Fibroblast of lung (primary cell): ENCODE measurements at places on chromosomes 12 and 14.
A peak's percentile ranks its signal among the peaks of the same experiment; 100 is the strongest.

DNA sequence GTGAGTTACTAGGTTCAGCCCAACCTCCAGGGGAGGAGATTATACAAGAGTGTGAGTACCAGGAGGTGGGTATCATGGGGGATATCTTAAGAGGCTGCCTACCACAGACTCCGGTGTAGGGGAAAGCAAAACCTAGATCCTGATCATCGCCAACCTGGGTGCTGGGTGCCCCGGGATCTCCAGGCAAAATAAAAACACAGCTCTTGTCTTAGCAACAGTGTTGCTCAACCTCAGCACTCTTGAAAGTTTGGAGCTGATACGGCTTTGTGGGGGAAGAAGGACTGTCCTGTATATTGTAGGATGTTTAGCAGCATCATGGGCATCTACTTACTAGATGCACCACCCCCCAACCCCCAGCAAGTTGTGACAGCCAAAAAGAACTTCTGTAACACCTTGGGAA is 74.5 kb downstream of the CCDC60 start:
- DNase-seq = no peak

GRCh38 chr14:68719634-68720384 is 73.1 kb downstream of the ZFP36L1 start:
- DNase-seq = peak; percentile 24

DNA sequence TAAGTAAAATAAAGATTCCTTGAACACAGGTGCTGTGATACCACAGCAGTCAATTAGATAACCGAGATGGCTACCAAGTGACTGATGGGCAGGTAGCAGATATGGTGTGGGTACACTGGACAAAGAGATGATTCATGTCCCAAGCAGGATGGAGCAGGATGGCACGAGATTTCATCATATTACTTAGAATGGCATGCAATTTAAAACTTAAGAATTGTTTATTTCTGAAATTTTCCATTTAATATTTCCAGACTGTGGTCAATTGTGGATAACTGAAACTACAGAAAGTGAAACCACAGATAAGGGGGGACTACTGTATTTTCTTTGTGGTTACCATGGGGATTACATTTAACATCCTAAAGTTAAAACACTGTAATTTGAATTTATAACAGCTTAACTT is 7.5 kb upstream of the ZFP36L1 start:
- DNase-seq = peak; percentile 47

GRCh38 chr14:95338436-95338835 is 18.7 kb upstream of the CLMN start:
- DNase-seq = no peak

GRCh38 chr14:72990171-72990570 is 36.7 kb downstream of the ZFYVE1 start:
- DNase-seq = no peak

DNA sequence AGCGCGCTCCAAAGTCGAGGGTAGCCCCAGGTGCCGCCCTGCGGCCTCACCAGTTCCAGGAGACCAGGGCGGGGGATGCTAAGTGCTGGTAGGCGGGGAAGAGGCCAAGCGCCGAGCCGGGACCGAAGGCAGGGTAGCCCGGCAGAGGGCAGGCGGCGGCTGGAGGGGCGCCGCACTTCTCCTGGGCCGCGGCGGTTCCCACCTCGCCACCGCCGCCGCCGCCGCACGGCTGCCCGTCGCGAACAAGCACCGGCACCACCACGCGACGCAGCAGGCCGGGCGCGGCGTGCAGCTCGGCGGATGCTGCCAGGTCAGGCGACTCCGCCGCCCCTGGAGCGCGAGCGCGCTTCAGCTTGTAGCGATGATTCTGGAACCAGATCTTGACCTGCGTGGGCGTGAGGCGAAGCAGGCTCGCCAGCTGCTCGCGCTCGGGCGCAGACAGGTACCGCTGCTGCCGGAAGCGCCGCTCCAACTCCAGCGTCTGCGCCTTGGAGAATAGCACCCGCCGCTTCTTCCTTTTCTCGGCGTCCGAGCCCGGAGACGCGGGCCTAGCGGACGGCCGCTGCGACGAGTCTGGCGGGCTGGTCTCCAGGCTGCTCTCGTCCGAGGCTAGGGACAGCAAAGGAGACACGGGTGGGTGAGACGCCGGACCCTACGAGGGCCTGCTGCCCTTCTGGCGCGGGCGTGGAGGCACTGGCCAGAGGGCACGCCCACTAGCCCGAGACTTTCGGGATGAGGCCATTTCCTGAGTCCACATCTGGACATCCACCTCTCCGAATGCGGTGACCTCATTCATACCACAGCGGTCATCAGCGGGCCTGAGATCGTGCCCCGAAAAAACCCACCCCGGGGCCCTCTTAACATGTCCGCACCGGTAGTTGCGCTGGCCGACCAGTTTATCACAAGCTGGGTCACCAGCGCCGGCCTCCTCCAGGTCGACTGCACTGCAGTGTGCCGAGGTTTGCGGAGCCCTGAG is 1.3 kb downstream of the NKX2-8 start:
- peak; percentile 52 for DNase-seq

DNA sequence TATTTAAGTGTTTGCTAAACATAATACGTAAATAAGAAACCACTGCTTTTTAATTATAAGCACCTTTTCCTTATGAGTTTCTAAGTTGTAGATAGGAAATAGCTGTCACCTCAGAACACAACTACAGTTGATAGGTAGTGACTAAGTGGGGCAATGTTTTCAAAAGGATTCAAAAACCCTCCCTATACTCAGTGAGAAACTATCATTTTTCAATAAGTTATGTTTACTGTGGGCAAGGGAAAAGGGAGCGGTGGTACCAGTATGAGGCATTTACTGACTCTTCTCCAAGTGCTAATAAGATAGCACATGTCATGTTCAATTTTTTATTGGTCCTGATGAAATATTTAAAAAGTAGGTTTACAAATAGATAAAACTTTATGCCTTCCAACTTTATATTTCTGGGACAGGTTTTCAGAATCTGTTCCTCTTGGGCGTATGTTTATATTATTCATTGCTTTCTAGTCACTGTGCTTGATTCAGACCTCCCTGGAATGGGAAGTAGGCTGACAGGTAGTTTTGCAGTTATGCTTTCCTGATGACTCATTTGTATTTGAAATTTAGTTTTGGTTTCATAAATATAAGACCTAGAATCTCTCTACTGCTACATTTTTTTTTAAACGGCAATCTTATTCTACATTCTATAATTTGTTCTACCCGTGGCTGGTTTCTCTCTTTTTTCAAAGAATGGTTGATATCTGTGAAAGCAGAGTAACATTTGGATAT is 153.1 kb downstream of the TMEM117 start:
- peak; percentile 37 for DNase-seq

- DNase-seq = no peak
Observed at GRCh38 chr14:85090681-85091080, 439.3 kb upstream of the FLRT2 start.

DNA sequence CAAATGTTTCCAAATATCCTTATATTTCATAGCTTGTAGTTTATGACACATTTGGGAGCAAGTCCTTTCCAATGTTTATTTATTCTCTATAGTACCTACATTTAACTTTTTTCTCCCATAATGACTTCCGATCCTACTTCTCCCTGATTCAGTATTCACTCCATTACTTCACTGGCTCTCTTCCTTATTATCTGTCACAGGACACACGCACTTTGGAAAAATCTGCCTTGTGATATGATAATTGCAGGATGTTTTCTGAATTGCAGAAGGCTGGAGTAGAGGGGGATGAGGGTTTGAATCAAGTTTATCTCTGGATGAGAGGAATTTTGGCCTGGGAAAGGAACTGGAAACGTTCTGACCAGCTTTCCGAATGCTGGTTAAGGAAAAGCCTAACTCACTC is 75.0 kb downstream of the HMGA2 start:
- DNase-seq = no peak

- no peak for DNase-seq
Observed at GRCh38 chr12:46227616-46228015, 41.2 kb downstream of the SLC38A1 start.

GRCh38 chr12:87779016-87779415 is 250.2 kb downstream of the C12orf50 start:
- DNase-seq = peak; percentile 69

DNA sequence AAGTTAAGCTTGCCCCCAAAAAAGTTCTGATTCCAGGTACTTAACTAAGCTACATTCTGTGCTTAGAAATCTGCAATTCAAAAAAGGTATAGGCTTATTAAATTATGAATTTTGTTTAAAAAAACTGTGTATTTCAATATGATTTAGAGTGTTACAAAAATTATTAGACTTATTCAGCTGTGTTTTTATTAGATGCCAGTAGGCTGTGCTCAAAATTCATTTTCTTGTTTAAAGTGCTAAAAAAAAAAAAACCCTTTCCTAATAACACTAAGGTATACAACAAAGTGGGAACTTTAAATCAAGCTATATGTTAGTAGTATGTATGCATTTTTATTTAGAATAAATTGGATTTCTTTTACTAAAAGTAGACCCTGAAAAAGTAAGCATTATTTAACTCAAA is 25.0 kb downstream of the LRRC9 start:
- DNase-seq = no peak

DNA sequence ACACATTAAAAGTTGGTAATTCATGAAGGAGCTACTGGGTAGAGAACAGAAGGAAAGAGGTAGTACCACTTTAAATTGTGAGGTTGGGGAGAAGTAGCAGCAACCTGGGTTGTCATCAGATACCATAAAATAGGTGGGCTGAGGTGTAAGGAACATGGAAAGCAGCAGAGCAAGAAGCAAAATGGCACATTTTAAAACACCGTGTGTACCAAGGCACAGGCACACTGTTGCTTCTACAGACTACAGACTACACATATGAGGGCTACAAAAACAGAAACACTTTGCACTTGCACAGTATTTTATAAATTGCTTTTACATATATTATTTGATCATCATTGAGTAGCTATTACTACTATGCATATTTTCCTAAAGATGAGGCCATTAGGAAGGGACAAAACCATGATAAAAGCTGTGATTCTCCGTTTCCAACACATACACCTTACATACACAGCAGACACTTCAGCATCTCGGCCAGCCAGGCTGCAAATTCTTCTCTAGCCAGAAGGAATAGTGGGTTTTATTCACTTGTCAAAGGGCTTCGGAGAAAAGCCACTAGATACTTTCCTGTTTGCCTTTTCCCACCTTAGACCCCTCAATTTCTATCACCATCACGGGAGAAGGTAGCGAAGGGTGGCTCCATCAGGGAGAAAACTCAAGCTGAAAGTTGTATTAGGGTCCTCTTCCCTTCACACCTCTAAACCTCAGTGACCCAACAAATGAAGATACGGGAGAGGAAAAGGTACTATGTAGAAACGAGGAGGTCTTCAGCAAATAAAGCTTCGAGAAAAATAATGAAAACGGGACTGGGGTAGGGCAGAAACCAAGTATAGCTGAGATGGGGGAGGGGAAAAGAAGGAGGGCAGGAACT is 1.6 kb downstream of the PYM1 start:
- no peak for DNase-seq

- DNase-seq = peak; percentile 43
Observed at GRCh38 chr12:54207539-54208294, 18.9 kb upstream of the SMUG1 start.

DNA sequence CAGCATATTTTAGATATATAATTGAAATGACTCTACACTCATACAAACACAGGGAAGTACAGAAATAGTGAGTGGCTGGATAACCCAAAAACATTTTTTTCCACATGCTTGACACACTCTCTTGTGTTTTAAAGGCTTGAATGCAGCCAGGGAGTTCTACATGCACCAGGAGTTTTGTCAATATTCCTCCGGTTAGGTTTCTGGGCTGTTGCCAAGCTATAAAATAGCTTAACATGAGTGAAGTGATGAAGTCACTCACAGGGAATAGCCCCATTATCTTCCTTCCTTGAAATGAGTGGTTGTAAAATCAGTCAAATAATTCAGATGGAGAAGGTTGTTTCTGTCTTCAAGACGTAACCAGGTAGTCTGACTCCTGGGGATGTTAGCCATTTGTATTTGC is 582.7 kb downstream of the SLC6A15 start:
- no peak for DNase-seq

DNA sequence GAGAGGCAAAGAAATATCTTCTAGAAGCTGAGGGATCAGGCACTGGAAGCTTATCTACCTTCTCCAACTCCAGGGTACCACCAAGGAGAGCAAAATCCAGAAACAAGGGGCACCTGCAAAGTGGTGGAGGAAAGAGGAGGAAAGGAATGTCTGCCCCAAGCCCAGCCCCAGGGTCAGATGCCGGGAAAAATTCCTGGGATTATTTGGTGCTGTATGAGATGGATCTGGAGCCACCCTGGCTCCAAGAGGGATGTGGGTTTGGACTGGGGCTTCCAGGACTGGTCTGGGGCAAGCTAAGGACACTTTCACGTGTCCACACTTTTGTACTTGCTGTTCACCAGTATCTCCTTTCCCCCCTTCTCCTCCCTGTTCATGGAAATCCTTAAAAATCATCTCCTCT is 69.8 kb downstream of the DPF3 start:
- DNase-seq = no peak

DNA sequence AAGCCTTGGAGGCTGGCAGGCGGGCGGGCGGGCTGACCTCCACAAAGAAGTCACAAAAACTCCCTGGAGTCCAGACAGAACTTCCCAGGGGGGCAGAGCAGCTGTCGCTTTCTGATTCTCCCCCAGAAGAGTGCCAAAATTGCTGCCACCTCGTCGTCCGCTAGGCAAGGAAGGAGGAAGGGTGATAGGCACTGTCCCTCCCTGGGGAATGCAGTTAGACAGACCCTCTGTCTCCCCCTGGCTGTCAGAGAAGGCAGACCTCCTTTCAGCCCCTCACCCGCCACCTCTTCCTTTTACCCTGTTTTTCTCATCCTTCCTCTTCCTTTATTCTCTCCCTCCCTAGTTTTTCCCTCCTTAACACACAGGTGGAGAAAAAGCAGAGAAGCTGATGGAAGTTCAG is 18.7 kb downstream of the GRIN2B start:
- no peak for DNase-seq

DNA sequence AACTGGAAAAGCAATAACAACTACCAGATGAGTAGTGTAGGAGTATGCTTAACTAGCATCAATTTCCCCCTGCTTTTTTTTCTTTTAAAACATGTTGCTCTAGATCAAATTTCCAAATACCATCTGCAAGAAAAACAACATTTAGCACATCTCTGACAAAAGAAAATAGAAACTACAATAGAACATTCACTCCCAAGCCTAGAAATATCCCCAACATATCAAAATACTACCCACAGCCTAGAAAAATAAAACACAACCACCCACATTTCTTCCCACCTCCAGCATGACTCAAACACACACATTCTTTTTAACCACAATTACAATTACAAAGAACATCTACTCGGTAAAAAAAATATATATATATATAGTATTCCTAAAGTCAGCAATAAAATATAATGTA is 120.0 kb downstream of the PPFIA2 start:
- DNase-seq = no peak
